ENCODE measurements at places on chromosomes 1 and 21.

DNA sequence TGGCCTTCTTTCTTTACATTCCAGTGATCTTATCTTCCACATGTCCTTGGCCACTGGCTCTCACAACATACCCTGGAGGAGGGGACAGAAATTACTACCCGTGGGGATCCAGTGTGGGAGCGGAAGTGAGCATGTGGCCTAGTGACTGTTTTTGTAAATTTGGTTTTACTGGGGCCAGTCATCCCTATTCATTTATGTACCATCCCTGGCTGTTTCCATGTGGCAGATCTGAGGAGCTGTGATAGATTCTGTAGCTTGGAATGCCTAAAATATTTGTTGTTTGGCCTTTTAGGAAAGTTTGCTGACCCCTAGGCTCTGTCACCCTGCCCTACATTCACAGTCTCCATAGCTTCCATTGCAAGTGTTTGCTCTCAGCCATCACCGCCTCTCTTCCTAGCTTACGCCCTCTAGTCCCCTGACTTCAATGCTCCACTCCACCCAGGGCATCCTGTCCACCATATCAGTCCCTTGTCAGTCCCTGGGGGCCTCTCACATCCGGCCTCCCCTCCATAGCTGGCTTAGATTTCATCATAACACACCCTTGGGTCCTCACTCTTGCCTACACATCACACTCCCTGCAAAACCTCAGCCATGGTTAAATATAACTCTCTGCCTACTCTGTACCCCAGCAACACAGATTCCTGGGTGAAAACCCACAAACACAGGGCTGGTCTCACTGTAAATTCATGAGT is 25.8 kb downstream of the DHCR24 start:
- no peak for DNase-seq

- peak; percentile 24 for DNase-seq
Measured at GRCh38 chr1:228058949-228059633, 23.4 kb upstream of the ARF1 start.

GRCh38 chr1:93434987-93435386 is 12.9 kb upstream of the FNBP1L start:
- DNase-seq: no peak

GRCh38 chr1:213251972-213252371 is 200.9 kb downstream of the RPS6KC1 start:
- DNase-seq: no peak

- DNase-seq: no peak
Measured at GRCh38 chr1:23330846-23331245, 13.2 kb downstream of the HNRNPR start.

DNA sequence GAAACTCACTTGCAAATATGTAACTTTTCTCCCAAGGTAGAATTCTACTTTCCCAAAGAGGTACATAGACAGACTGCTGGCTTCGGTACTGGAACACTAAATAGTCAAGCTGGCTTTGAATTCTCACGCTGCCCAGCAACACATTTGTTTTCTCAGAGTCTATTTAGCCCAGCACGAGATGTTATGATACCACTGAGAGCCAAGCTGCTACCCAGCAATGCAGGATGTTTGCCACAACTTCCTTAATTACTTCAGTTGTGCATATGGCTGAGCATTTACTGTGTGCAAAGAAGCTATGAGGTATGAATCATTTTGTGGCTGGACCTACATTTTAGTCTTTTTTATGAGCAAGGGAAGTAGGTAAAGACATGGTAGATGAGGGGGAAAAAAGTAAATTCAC is 793.2 kb downstream of the PLA2G4A start:
- peak; percentile 78 for DNase-seq

DNA sequence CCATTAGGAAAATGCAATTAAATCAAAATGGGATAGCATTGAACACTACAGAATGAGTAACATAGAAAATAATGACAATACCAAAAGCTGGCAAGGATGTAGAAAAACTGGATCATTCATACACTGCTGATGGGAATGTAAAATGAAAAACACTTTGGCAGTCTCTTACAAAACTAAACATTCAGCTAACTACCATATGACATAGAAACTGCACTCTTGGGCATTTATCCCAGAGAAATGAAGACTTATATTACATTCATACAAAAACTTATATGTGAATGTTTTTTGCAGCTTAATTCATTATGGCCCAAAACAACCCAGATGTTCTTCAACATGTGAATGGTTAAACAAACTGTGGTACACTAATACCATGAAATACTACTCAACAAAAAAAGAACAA is 66.4 kb downstream of the ANKRD13C start:
- no peak for DNase-seq

DNA sequence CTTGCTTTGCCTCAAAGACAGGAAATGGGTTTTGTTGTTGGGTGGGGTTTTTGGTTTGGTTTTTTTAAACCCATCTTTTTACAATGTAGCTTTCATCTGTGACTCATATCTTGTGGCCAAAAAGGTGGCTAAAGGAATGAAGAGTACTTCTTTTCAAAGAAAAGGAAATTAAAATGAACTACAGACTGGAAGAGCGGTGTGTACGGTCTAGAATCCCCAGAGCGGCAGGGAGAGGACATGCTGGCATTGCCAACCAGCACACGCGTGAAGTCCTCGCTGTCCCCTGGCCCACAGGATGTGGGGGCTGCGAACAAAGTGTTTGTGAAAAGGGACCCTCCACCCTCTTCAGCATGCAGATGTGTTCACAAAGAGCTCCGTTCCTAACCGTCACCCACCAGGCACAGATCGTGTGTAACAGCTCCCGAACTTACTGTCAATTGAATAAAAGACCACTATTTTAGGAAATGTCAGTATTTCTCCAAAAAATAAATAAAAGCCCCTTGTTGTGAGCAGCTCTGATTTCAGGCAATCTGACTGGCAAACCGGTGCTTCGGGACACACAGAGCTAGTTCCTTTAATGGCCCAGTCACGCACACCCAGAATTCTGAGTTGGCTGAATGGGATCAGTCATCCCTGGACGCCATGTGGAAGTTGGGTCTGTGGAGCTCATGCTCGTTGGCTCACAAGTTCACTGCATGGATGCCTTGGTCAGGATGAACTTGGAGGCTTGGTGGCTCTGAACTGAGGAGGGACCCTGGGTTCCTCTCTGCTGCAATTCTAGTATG is 602.9 kb downstream of the NPHP4 start:
- no peak for DNase-seq

- DNase-seq: peak; percentile 78
Measured at GRCh38 chr1:35668506-35668905, 27.2 kb upstream of the PSMB2 start.

- no peak for DNase-seq
Measured at GRCh38 chr1:108624069-108624468, 36.8 kb downstream of the HENMT1 start.

DNA sequence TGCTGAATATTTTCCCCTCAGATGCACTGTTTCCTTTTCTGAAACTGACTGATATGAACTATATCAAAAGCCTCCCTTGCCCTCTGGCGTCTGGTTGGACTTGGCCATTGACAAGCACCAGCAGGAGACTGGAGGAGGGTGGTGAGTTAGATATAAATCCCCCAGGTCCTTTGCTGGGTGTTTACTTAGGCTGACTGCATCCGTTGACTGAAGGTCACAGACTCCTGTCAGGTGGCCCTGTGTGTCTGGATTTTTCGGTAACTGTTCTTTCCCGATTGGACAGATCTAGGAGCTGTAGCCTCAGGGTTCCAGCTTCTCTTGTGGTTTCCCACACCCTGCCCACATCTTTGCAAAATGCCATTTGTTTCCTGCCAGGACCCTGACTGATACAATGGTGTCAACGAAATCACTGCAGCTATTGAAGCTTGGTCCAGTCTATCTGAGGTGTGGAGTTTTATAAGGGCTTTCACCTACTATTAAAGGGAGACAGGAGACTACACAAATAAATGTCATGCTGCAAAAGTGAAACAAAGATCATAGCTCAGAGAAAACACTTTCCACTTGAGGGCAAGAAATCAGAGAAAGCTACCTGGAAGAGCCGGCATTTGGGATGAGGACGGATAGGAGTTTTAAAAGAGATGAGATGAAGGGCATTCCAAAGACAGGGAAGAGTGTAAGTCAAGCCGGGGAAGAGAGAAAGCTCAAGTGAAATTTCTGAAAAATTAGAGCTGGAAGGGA is 1.5 kb upstream of the MAGI3 start:
- no peak for DNase-seq

- DNase-seq: no peak
Measured at GRCh38 chr21:45006536-45007095, 66.8 kb downstream of the SLX9 start.

DNA sequence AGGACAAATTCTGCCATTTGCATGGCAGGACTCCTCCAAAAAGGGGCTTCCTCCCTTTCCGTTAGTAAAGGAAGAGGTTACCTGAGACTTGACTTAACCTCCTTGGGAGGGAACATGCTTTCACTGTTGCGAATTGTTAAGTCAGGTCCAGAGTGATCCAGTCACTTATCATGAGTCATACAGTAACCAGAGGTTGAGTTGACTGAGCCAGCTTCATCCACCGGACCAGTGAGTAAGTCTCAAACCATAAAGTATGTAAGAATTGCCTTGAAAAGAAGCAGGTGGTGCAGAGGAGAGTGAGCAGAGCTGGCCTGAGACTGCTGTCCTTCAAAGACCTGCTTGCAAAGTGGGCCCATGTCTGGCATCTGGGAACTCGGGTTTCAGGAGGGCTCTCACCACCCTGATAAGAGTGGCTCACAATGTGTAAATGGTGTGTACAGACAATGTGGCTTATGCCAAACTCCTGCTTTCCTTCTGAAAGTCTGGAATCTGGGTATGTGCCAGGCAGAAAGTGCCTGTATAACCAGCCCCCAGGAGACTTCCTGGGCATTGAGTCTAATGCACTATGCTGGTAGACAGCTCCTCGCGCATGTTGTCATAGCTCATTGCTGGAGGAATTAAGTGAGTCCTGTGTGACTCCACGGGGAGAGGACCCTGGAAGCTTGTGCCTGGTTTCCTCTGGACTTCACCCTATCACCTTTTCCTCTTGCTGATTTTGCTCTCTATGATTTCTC is 84.3 kb upstream of the KLHDC7A start:
- no peak for DNase-seq

DNA sequence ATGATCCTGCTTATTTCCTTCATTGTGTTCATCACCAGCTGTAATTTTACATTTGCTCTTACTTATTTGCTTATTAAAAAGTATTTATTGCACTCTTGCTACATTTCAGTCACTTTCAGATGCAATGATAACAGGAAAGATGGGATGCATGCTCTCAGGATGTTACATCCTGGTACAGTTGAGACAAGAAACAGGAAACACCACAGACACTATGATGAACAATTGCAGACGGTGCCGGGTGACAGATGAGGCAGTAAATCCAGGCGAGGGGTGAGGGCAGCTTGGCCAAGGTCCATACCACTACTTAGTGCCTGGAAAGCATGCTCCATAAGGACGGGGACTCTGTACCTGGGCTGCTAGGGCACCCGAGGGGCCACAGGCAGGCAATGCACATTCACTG is 156.6 kb upstream of the RAB4A start:
- DNase-seq: no peak

DNA sequence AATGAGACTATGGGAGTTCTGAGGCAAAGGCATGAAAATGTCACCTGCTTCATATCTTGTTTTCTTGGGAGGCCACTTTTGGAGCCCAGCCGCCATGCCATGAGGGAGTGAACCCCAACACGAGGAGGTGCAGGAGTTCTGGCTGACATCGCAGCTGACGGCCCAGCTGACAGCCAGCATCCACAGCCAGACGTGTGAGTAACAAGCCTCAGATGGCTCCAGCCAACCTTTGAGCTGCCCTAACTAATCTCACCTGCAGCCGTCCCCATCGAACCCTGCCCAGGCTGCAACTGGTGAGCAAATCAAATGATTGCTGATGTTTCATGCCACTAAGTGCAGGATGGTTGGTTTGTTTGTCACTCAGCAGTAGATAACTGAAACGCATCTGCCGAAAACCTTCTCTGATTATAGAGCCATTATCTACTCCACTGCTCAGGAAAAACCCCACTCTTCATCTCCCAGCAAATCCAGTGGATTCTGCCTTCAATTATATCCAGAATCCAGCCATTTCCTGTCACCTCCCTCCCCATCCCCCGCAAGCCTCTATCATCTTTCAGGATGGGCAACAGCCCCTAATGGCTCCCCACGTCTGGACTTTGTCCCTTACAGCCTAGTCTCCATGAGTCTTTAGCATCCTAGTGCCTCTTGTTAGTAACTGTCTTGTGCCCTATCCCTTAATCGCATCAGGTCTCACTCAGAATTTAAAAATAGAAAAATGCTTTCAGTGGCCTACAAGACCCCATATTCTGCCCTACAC is 18.5 kb upstream of the RAB4A start:
- no peak for DNase-seq

- DNase-seq: no peak
Measured at GRCh38 chr1:226806988-226807387, 63.4 kb upstream of the PSEN2 start.

- no peak for DNase-seq
Measured at GRCh38 chr1:162571696-162572095, 10.2 kb downstream of the UAP1 start.

- peak; percentile 83 for DNase-seq
Measured at GRCh38 chr1:158177700-158178450, 2.8 kb upstream of the CD1D start.

DNA sequence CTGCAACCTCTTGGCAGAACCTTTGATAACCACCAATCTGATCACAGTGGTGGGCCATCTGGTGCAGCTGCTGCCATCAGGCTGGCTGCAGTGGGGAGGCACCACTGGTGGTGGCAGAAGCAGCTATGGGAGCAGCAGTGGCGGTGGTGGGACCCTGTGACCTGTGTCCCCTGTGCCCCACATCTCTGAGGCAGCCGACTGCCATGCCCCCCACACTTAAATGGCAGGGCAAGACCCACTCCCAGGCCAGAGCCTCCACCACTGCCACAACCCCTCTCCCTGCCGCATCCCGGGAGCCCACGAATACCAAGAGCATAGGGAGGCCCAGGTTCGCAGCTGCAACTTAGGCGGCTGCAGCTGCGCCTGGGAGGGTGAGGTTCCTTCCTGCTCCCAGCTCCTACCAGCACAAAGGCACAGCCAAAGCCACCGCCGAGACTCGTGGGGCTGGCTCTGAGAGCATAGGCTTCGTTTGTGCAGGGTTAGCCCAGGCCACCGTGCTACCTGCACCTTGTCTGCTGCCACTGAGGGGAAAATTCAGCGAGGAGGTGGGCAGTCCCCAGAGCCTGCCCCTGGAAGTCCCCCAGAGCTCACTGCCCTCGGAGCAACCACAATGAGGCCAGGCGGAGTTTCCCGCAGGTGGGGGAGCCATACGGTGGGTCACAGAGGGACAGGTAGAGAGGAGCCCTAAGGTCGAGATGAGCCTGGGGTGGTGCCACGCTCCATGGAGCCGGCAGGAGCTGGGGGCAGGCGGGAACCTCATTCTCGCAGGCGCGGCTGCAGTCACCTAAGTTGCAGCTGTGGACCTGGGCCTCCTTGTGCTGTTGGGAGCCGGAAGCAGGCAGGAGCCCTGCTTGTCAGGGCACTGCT is 518.7 kb downstream of the RWDD3 start:
- DNase-seq: no peak

DNA sequence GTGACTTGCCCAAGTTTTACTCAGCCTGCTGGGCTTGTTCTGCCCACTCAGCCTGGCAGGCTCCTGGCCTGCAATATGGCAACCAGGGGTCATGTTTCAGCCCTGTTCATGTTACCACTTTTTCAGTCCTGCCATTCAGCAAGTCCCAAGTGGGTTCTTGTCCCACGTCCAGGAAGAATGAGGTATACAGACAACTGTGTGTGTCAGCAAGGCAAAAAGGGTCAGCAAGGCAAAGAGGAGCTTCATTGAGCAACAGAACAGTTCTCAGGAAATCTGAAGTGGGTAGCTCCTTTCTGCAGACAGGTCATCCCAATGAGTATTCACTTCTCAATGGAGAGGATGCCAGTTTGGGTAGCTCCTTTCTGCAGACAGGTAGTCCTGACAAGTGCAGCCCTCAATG is 1233.3 kb upstream of the B3GALT2 start:
- DNase-seq: no peak
